ENCODE measurements at places on chromosomes 3 and 15.

GRCh38 chr3:38313695-38314094 is 31.6 kb downstream of the SLC22A14 start:
- DNase-seq: no peak
- H3K27ac ChIP-seq: no peak overlapping the region
- H3K4me3 ChIP-seq: no peak overlapping the region
- H3K27me3 ChIP-seq: peaks cover 16% of the 10 kb centered on the region
- no peaks in the 10 kb centered on the region for H3K4me1 ChIP-seq

GRCh38 chr3:45940781-45941365 is 2.4 kb upstream of the CXCR6 start:
- H3K4me3 ChIP-seq: no peak overlapping the region
- H3K4me1 ChIP-seq: peaks cover 19% of the 10 kb centered on the region
- H3K27ac ChIP-seq: no peak overlapping the region
- no peak for DNase-seq

DNA sequence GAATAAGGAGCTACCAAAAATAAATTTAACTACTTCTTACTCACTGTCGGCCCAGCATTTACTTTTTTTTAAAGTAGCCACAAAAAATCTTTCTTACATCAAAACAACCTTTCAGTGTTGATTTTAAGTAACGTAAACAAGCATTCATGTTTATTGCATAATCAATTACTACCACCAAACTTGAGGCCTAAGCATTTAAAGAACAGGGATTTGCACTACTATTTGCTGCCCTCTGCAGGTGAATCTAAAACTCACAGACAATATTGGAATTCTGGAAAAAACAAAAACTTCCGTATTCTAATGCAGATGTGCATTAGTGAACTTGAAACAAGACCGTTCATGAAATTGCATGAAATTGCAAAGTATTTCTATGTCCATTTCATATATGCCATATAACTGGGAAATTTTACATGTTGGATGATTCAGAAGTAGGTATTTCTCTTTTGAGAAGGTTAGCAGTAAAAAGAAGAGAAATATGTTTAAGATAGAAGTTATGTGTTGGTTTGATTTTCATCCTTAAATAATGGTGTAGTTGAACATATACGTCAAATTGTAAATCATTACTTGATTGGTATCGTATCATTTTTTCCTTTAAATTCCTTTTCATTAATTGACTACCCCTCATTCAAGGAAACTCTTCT is 55.6 kb downstream of the CGGBP1 start:
- no peak overlapping the region for H3K4me3 ChIP-seq
- H3K27me3 ChIP-seq: no peaks in the 10 kb centered on the region
- peaks cover 2% of the 10 kb centered on the region for H3K4me1 ChIP-seq
- no peak for DNase-seq

GRCh38 chr3:16860234-16860633 is 24.5 kb upstream of the PLCL2 start:
- no peaks in the 10 kb centered on the region for H3K36me3 ChIP-seq
- H3K4me3 ChIP-seq: no peak overlapping the region
- H3K27me3 ChIP-seq: peaks cover 8% of the 10 kb centered on the region
- no peak overlapping the region for H3K27ac ChIP-seq

GRCh38 chr3:125618851-125619250 is 23.6 kb upstream of the OSBPL11 start:
- no peaks in the 10 kb centered on the region for H3K27me3 ChIP-seq
- H3K4me3 ChIP-seq: no peak overlapping the region
- H3K36me3 ChIP-seq: no peaks in the 10 kb centered on the region
- H3K4me1 ChIP-seq: no peaks in the 10 kb centered on the region

- DNase-seq: no peak
- H3K36me3 ChIP-seq: no peaks in the 10 kb centered on the region
- no peak overlapping the region for H3K27ac ChIP-seq
- H3K4me1 ChIP-seq: no peaks in the 10 kb centered on the region
- H3K27me3 ChIP-seq: peaks cover 27% of the 10 kb centered on the region
- no peak overlapping the region for H3K4me3 ChIP-seq
Measured at GRCh38 chr3:66200786-66201185, 20.0 kb upstream of the SLC25A26 start.

- peaks cover 39% of the 10 kb centered on the region for H3K4me1 ChIP-seq
- H3K4me3 ChIP-seq: no peak overlapping the region
- DNase-seq: no peak
- peak overlapping the region; percentile 50 for H3K27ac ChIP-seq
- no peaks in the 10 kb centered on the region for H3K27me3 ChIP-seq
Measured at GRCh38 chr3:32498252-32498651, 4.4 kb downstream of the CMTM6 start.

DNA sequence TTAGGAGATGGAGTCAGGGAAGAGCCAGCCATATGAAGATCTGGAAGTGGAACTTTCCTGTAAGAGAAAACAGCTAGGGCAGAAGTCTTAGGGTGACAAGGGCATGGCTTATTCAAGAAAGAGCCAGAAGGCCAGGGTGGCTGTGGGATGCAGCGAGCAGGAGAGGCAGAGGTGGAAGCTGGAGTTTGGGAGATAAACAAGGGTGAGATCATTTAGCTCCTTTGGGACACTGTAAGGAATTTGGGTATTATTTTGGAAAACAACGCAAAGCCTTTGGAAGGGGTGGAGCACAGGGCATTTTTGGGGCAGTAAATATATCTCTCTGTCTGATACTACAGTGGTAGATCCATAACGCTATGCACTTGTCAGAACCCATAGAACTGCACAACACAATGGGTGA is 5.0 kb upstream of the IL16 start:
- H3K36me3 ChIP-seq: no peaks in the 10 kb centered on the region
- DNase-seq: no peak
- H3K27ac ChIP-seq: no peak overlapping the region
- peaks cover 65% of the 10 kb centered on the region for H3K27me3 ChIP-seq
- H3K4me3 ChIP-seq: no peak overlapping the region
- H3K4me1 ChIP-seq: no peaks in the 10 kb centered on the region

- H3K27me3 ChIP-seq: no peaks in the 10 kb centered on the region
- peaks cover 47% of the 10 kb centered on the region for H3K4me1 ChIP-seq
- H3K27ac ChIP-seq: peak overlapping the region; percentile 97
- DNase-seq: no peak
- peak overlapping the region; percentile 95 for H3K4me3 ChIP-seq
Measured at GRCh38 chr3:41199866-41200668, 762 bp downstream of the CTNNB1 start.

DNA sequence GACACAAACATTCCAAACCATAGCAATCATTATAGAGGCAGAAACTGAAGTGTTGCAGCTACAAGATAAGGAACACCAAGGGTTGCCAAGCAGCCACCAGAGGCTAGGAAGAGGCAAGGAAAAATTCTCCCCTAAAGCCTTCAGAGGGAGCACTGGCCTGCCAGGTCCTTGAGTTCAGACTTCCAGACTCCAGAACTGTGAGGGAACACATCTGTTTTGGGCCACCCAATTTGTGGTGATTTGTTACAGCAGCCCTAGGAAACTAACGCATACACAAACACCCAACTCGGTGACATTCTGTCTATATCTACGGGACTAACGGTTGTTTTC is 54.6 kb downstream of the MB21D2 start:
- H3K4me3 ChIP-seq: no peak overlapping the region
- H3K36me3 ChIP-seq: peaks cover 5% of the 10 kb centered on the region
- no peaks in the 10 kb centered on the region for H3K27me3 ChIP-seq

- H3K36me3 ChIP-seq: peaks cover 2% of the 10 kb centered on the region
- H3K4me1 ChIP-seq: peaks cover 21% of the 10 kb centered on the region
- peak overlapping the region; percentile 36 for H3K27ac ChIP-seq
Measured at GRCh38 chr3:15279671-15280402, 52.5 kb downstream of the SH3BP5 start.

DNA sequence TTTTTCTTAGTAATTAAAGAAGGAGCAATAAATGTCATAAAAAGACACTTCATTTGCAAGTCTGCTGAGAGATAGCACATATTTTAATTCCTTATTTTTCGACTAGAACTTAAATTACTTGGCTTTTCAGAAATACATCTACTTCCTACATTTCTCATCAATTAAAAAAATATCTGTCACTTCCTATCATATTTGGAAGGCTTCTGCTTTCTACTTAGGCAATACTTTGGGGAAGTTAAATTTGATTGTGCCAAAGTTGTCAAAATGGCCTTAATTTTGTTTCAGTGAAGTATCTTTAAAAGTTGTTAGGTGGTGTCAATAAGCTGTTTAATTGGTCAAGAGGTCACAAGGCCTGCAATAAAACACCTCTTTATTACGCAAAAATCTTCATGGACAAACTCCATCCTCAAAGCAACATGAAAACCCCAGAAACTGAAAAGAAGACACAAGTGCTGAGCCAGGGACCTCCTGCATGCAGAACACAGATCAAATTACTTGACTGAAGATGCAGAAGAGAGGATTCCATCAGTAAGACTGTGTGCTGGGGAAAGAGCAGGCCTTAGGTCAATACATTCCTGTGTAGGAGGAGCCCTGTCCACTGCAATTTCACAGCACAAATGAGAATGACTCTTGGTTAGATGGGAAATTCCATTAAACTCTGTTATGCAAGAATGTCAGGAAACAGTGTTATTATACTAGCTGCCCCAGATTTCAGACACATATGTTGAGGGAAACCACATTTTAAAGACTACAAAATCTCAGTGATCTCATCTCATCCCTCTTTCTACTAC is 48.0 kb upstream of the FSTL1 start:
- peak overlapping the region; percentile 92 for H3K27ac ChIP-seq
- DNase-seq: no peak
- H3K4me1 ChIP-seq: peaks cover 35% of the 10 kb centered on the region

- peaks cover 3% of the 10 kb centered on the region for H3K4me1 ChIP-seq
- no peak overlapping the region for H3K4me3 ChIP-seq
- no peak overlapping the region for H3K27ac ChIP-seq
- no peaks in the 10 kb centered on the region for H3K27me3 ChIP-seq
- H3K36me3 ChIP-seq: peaks cover 2% of the 10 kb centered on the region
- DNase-seq: no peak
Measured at GRCh38 chr3:194950906-194951628, 265.4 kb downstream of the FAM43A start.

GRCh38 chr3:11530153-11530721 is 113.5 kb downstream of the VGLL4 start:
- H3K36me3 ChIP-seq: peaks cover 8% of the 10 kb centered on the region
- peak overlapping the region; percentile 70 for H3K27ac ChIP-seq

GRCh38 chr3:43525941-43526607 is 95.7 kb downstream of the ANO10 start:
- H3K27ac ChIP-seq: no peak overlapping the region
- no peaks in the 10 kb centered on the region for H3K27me3 ChIP-seq
- peaks cover 19% of the 10 kb centered on the region for H3K36me3 ChIP-seq
- no peaks in the 10 kb centered on the region for H3K4me1 ChIP-seq
- H3K4me3 ChIP-seq: no peak overlapping the region
- DNase-seq: no peak

Data from mesothelial cell of epicardium (in vitro differentiated cells).